CD4-positive, alpha-beta T cell treated with Interleukin-2 at 100 ng/mL for 4 hours (primary cell): ENCODE measurements at places on chromosomes 5 and 9.

DNA sequence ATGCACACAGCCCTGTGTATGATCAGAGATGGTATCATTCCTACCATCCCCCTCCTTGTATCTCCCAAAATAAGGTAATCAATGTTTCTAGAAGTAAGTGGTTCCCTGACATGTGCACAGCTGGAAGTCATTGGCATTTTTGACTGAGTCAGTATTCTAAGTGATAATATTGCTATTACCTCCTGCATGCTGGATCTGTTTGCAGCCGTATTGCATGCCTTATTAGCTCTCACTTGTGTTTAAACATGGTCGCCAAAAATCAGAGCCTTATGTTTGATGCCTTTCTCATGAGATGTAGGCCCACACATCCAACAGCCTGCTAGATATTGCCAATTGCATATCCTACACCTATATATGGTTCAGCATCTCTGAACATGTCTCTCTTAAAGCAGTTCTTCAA lies 254.3 kb downstream of the CDH12 start:
- DNase-seq: no peak

DNA sequence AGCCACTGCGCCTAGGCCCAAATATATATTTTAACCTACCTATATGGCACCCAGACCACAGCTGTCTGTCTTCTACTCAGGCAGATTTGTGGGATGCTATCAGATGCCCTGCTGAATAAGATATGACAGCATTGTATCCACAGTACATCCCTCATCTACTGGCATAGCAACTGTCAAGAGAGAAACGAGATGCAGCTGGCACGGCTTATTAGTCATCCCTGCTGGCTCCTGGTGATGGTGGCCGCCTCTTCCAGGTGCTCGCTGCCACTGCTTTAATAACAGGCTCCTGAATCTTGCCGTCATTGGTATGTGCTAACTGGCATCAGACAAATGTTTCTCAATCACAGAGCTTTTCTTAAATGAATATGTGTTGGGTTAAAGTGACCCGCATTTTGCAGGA lies 34.0 kb downstream of the B4GALT1 start:
- no peak for DNase-seq

DNA sequence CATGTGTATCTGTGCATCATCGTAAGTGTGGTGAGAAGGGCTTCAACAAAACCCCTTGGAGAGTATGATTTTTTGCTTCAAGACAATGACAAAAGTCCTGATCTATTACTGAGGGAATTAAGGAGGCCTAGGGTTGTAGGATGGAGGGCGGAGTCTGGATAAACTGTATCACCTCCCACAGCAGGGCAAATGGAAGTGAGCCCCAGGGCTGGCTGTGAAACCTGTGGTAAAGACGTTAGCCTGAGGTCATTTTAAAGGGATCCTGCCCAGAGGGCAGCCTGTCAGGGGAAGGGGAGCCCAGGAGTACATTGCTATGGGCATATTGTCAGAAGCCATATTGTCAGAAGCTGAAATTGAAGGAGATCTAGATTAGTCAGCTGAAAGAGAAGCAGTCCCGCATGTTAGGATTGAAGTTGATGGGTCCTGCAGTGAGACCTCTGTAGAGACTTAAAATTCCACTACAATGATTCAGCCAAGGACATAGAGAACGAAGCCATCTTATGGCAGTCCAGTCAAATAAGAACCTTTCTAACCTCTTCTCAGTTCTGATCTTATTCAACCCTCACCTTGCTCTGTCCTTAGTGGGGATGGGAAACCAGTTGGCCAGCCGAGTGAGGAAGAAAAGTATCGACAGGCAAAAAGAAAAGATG lies 26.9 kb downstream of the ADGRV1 start:
- DNase-seq: no peak

DNA sequence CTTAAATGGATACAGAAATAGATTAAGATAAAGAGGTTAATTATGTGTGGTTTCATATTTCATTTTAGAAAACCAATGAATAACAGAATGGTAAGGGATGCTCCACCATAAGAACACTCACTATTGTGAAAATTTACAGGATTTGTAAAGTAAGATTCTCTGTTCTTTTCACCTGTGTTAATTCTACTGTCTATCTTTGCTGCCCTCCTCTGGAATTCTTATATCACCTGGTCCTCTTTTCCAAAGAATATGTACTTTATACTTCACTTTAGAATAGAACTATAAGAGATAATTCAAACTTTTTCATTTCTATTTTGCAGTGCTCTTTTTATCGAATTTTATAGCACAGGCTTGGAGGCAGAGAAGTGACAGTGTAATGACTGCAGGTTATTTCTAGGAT lies 213.4 kb downstream of the LURAP1L start:
- DNase-seq: no peak

DNA sequence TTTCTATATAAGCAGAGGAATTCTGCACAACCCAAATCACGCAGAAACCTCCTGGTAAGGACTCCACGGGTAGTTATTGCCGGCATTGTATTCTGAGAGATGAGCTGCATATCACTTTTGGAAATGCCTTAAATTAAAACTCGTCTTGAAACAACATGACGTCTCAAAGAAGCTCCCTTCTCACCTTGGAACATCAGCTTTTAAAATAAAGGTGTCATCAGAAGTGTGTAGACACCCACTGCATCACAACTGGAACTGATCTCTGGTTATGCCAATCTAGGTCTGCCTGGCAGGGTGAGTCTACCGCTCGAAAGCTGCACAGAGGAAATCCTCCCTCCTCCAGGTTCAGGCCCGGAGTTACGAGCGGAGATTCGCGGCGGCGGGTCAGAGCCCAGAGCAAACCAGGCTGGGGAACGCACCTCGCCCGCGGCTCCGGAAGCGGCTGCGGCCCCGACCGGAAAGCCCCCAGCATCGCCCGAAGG lies 974 bp upstream of the SLC12A2 start:
- no peak for DNase-seq

DNA sequence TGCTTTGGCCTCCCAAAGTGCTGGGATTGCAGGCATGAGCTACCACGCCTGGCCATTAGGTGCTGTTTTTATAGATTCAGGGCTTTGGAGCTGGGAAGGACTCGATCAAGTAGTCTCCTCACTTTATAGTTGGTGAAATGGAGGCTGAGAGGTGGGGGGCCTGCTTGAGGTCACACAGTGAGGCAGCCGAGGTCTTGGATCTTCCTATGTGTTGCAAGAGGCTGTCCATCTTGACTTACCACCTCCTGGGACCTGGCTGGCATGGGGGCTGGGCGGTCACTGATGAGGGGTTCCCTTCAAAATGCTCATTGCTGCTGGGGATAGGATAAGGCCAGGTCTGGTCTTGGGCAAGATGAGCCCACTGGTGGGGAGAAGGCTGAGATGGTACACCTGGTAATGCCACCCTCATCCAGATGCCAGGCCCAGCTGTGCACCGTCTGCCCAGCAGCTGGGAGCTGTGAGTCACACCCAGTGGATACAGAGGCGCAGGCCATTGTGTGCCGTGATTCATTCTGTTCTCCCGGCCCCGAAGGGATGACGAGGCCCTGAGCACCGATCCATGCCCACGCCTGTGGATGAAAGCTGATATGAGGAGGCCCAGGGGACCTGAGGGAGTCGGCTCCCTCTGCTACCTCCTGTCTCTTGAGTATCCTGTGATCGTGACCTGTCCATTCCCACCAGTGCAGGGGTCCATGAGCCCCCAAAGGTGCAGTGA lies 10.5 kb upstream of the NDST1 start:
- no peak for DNase-seq

GRCh38 chr5:73858776-73859175 lies 232.8 kb downstream of the ARHGEF28 start:
- DNase-seq: no peak

DNA sequence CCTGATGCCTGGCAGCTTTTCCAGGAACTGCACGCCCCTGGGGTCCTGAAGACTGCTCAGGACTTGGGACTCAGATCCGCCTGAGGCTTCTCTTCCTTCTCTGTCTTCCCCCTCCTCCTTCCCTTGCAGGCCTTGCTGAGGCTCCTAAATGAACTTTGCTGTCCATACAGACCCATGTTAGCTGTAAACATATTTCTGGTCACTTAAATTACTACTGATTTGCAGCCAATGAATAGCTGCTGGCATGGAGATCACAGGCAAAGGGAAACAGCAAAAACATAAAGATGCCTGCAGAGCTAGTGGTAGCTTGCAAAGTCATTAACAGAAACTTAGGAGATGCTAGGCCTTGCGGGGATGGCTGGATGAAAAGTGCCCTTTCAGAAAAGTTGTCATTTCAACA lies 261.9 kb downstream of the GADD45G start:
- no peak for DNase-seq

- no peak for DNase-seq
Measured at GRCh38 chr9:124802426-124802825, 25.5 kb downstream of the OLFML2A start.

DNA sequence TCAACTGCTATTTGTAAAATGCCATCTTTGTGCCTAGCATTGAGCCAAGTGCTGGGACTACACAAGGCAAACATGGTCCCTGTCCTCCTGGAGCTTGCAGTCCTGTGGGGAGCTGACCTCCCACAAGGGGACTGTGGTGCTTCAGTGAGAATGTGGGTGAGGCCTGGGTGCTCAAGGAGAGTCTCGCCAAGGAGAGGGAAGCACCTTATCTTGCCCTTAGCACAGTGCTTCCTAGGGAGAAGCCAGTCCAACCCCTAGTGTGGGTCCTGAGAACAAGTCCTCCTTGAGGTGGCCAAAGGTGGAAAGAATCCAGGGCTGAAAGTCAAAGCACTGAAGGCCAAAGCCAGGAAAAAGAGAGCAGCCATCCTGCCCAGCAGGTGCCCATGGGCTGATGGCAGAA lies 31.1 kb upstream of the MVB12B start:
- DNase-seq: no peak

GRCh38 chr9:116250891-116251290 lies 97.3 kb downstream of the PAPPA start:
- no peak for DNase-seq

- no peak for DNase-seq
Measured at GRCh38 chr5:141732417-141732816, 50.4 kb upstream of the ARAP3 start.

DNA sequence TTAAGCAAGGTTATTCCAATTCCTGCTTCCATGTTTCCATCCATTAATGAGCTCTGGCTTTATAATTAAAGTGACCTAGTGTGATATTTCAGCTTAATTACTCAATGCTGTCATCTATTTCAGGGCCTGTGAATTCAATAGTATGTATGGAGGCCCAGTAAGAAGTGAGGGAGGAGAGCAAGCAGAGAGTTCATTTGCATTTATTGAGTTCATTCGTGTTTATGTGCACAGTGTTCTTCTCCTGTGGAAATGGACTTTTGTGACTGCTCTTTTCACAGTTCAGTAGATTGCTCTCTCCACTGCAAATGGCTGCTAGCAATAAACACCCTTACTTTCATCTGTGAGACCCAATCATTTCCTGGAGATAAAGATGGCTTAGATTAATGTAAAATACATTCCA lies 130.9 kb downstream of the CEMIP2 start:
- DNase-seq: no peak

DNA sequence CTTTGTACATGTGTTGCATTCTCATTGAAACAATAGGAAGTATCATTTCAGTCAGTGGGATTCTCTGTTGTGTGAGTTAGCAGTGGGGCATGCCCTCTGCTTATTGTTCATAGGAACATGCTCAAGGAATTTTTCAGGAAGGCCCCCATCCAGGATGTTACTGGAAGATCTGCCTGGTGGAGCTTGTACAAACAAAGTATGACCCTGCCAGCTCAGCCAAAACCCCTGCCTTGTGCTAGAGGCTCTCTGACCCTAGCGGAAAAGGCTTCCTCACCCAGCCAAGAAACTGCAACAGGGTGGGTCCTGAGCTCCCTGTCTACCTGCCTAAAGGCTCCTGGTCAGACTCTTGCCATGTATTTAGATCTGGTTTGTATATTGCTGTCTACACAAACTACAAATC lies 43.2 kb downstream of the MRRF start:
- DNase-seq: no peak

DNA sequence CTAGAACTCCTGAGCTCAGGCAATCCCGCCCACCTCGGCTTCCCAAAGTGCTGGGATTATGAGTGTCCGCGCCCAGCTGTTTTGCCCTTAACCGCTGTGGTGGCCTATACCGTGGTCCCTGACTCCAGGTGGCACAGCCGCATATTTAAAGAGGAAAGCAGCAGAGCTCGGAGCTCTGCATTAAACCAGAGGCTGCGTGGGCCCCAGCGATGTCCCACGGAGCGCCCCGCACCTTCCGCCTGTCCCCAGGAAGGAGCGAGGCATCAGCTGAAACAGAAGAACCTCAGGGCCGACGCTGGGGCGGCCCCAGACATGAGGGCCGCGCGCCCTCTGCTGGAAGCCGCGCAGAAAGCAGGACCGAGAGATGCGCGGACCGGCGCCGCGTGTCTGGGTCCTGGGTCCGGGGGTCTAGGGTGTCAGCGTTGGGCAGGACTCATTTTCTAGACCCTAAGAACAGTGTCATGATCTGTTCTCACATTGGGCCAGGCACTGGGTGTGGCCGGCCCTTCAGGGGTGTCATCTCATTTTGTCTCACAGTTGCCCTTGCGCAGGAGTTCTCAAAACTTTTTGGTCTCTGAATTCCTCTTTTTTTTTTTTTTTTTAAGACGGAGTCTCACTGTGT lies 37.7 kb downstream of the LAMC3 start:
- DNase-seq: peak; percentile 62

- DNase-seq: peak; percentile 62
Measured at GRCh38 chr5:151745071-151745705, 13.2 kb downstream of the ATOX1 start.

DNA sequence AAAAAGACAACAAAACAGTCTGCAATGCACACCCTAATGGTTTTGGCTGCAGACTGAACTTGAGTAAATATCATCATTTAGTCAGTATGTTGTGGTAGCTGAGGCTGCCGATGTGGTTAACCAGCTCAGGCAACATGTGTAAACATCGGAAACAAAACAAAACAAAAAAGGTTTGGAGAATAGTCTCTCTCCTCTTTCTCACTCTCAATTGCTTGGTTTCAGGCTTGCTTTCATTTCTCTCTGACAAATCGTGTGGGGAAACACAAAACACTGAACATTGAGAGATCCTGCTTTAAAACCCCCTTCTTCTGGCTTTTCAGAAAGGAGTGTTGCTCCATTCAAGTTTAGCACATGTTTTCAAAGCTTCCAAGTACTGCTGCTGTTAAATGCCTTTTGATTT lies 453.3 kb downstream of the BNC2 start:
- no peak for DNase-seq

DNA sequence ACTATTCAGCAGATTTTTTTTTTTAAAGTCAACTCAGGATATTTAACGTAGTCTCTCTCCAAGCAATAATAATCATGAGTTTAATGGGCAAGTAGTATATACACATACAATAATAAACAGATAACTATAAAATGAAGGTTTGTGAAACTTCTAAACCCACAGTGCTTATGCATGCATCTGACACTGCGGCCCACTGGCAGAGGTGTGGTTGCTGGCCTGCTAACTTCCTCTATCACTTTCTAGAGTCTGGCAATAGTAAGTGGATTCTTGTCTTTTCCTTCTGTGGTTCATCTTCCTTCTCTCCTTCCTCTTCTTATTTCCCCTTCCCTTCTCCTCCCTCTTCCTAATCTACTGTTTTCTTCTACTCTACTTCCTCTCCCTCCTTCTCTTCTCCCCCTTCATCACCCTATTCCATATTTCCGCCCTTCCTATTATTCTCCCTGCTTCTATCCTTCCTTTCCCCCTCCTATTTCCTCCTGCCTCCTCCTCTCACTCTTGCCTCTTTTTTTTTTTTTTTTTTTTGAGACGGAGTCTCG lies 18.6 kb upstream of the AGXT2 start:
- DNase-seq: no peak

- DNase-seq: no peak
Measured at GRCh38 chr9:101675341-101675740, 63.1 kb downstream of the GRIN3A start.
